Activated CD4-positive, alpha-beta T cell treated with anti-CD3 and anti-CD28 coated beads, Interleukin-2, Interleukin-4, amounts not matched to agents 100 ng/mL and 50 ng/mL, durations not matched to agents 16 hours and 8 hours (primary cell): ENCODE measurements at places on chromosomes 2 and 18.
A peak's percentile ranks its signal among the peaks of the same experiment; 100 is the strongest.

GRCh38 chr2:102369866-102370265, 14.3 kb downstream of the IL18R1 start:
- no peak for DNase-seq

GRCh38 chr18:75612456-75612855, 185.0 kb upstream of the SMIM21 start:
- DNase-seq, result no peak

DNA sequence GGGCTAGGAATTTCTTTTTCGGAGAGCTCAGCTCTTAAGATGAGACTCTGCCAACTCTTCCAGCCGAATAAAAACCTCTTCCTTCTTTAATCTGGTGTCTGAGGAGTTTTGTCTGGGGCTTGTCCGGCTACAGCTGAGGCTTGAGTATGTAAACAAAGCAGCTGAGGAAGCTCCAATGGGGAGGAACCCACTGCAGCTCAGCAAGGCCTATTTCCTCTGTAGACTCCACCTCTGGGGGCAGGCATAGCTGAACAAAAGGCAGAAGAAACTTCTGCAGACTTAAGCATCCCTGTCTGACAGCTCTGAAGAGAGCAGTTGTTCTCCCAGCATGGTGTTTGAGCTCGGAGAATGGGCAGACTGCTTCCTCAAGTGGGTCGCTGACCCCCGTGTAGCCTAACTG, 838.7 kb downstream of the CCDC85A start:
- no peak for DNase-seq

GRCh38 chr2:171541202-171541887, 19.1 kb downstream of the CYBRD1 start:
- no peak for DNase-seq

DNA sequence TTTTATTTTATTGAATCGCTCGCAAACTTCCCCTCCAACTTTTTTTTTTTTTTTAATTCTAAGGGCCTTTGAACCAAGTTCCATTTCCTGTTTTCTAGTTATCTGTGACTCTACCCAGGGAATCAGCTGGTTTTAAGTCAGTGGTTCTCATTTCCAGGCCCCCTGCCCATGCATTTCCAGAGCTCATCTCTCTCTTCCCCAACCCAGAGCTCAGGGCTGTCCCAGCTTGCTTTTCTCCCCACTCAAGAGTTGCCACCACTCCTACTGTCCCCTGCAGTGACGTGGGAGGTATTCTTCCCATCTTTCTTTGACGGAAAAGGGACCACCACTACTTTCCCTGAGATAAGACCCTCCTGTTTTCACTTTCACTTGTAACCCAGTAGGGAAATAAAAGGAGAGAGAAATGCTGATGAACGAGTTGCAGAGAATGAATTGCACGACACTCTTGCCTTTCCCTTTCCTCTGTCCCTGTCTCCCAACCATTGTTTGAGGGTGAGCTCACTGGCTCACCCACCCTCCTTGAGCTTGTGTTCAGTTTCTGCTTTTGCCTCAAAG, 42.1 kb downstream of the TET3 start:
- DNase-seq, result no peak

DNA sequence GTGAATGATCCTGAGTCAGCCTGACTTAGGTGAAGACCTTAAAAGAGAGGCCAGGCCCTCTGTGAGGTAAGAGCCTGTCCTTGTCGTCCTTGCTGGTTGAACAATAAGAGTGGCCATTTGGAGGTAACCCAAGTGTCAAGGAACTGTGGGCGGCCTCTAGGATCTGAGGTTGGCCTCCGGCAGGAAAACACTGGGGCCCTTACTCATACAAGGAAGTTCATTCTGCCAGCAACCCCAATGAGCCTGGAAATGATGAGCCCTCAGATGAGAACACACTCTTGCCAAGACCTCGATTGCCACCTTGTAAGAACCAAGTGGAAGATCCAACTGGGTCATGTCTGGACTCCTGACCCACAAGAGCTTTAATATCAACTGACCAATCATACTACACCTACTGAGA, 95.5 kb upstream of the LRATD1 start:
- DNase-seq, result no peak

GRCh38 chr2:54561010-54561409, 104.9 kb downstream of the SPTBN1 start:
- DNase-seq, result no peak

DNA sequence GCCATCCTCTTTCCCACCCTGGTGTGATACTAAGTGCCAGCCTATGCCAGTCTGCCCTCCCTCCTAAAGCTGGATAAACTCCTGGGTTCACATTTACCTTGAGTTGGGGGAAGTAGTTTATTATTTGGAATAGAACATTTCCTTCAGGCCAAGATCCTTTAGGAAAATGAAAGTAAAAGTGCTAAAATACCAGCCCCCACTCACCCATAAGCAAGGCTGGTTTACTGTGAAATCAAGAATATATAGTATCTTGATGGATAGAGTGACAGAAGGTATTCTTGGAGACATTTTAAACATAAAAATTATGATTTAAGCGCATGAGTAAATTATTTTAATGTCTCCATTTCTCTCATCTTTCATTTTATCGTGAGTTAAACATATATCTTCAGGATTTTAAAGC, 27.1 kb downstream of the ZNF532 start:
- DNase-seq, result no peak

DNA sequence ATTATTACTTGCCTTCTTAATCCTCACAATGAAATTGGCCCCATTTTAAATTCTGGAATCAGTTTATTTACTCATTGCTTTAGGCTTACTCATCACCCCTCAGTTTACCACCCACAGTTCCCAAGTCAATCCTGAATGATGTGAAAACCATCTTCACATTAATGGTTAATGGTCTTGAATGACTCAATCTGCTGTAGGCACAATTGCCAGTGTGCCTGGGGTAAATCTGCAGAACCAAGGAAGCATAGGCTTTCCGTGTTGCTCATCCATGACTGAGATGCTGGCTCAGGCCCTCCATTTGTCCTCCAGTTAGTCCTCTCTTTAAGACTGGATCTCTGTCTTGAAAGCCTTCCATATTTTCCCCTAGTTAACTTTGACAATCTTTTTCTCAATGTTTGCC, 164.5 kb downstream of the PMAIP1 start:
- no peak for DNase-seq

DNA sequence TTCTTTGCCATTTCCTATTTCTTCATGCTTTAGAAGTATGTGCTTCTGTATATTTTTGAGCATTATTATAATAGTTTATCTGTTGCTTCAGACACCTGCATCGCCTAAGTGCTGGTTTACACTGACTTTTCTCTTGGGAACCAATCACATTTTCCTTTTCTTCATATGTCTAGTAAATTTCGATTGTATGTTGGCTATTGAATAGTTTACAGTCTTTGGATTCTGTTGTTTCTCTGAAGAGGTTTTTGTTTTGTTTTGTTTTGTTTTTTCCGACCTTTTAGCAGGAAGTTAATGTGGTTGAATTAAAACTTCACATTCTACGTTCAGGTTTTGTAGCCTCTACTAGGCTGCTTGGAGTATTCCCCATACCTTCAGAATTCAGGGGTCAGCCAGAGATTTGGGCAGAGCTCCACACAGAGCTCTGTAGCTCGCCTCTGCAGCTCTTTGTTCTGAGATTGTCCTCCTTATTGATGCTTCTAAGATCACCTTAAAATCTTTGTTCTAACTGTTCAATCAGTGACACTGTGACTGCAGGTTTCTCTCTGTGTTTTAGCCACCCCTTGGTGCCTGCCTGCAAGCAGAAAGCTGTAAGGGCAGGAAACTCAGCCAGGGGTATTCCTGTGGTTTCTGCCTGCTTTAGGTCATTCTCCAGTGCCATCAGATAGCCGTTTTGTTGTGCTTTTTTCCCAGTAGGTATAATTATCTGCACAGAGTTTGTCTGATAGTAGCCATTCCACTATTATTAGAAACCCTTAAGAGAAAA, 83.4 kb downstream of the FAM168B start:
- no peak for DNase-seq

- DNase-seq, result no peak
Observed at GRCh38 chr2:85734942-85735608, 18.7 kb upstream of the ATOH8 start.

- peak; percentile 11 for DNase-seq
Observed at GRCh38 chr18:5424903-5425664, 118.7 kb downstream of the EPB41L3 start.

GRCh38 chr2:2484301-2484700, 153.2 kb upstream of the MYT1L start:
- DNase-seq, result no peak

DNA sequence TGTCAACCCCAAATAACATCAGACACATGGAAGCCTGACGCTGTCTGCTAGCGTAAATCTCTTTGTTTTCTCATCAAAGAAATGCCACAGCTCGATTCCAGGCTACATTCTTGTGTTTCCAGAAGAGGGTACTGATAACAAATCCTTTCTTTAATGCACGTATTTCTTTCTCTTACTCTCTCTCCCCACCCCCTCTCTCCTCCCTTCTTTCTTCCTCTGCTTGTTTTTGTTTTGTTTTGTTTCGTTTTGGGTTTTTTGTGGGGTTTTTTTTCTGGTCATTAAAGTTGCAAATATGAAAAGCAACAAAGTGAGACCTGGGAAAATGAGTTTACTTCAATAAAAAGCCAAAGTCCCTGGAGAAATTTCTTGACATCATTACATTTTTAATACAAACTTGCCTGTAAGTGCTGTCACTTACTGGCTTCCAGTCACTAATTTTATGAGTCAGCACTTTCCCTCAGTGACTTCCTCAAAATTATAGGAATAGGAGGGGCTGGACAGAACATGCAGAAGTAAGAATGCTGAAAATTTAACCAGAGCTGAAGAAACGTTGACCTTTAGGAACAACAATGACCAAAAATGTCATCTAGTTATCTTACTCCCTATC, 106.7 kb upstream of the NABP1 start:
- peak; percentile 46 for DNase-seq

- no peak for DNase-seq
Observed at GRCh38 chr2:8171608-8172007, 510.2 kb upstream of the ID2 start.

DNA sequence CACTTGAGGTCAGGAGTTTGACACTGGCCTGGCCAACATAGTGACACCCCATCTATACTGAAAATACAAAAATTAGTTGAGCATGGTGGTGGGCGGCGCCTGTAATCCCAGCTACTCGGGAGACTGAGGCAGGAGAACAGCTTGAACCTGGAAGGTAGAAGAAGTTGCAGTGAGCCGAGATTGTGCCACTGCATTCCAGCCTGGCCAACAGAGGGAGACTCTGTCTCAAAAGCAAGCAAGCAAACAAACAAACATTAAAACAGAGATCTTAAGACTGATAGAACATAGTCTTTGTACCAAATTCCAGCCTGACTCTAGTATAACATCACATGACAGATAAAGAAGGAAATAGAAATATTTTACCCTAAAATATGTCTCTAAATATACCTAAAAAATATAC, 168.1 kb downstream of the PTPRM start:
- DNase-seq, result no peak

DNA sequence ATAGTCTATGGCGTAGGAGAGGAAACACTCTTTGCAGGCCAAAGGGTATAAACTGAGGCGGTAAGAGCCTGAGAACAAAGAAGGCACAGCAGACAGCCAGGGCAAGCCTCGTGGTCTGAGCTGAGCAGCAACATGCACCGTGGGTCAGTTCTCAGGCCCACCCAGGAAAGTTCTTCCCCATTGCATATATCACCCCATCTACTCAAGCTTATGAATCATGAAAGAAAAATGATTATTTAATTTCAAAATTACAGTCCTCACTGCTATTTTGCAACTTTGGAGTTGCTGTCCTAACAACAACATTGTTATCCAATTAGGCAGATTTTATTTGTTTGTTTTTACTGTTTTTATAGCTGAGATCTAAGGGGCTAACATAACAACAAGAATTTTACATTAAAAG, 54.7 kb upstream of the RIOK3 start:
- DNase-seq, result no peak

DNA sequence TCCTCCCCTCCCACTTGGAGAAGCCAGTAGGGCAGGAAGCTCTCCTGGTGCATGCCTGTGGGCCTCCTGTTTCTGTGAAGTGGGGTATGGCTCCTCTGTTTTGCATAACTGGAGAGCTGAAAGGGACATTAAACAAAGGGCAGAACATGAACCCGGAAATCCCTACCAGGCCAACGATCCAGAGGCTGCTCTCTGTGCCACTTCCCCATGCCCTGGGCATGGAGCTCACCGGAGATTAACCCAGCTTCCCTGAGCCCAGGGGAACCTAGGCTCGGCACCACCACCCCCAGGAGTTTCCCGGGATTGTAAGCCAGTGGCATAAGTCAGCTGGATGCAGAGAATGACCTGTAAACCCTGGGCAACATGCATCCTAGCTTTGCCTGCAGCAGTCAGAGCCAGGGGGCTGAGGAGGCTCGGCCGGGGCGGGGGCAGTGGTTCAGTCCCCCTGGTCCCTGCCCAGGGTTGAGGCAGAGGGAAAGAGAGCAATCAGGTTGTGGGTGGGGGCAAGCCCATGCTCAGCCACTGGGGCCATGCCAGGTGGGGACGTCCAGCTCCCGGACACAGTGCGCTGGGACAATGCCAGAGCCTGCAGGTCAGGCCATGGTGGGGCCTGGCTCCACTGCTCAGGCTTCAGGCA, 49.5 kb downstream of the TIMM21 start:
- DNase-seq, result no peak

DNA sequence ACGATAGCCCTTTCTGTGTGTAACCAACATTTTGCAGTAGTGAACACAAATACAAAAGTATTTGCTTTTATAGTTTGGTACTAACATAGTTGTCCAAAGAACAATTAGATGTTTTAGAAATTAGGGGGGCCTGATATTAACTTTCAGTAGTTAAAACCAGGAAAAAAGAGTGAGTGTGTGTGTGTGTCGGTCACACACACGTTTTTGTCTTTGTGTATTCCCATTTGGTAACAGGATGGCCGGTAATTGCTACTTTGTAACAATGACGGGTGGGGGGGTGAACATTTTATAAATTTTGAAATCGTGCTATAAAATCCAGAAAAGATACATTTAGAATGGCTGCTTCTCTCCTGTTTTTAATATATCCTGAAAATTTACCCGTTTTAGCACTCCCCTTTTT, 1.5 kb downstream of the PPIG start:
- DNase-seq, result no peak

- DNase-seq, result no peak
Observed at GRCh38 chr2:21559351-21559750, 435.6 kb downstream of the TDRD15 start.

GRCh38 chr18:46680784-46681695, 24.0 kb upstream of the LOXHD1 start:
- DNase-seq, result no peak

DNA sequence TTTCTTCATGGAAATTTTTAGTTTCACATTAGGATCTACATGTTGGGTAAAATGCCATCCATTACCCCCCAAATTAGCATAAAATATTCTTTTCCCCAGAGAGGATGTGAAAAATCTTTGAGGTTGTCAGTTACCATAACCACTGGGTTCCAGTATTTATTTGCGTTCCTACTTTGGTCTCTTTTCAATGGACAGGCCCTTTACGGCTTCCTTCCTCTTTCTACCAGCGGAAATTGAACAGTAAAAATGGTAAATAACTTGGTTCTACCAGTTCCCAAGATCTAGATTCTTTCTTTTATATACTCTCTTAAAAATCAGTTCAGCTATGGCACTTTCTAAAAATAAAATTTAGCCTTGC, 169.2 kb upstream of the APCDD1 start:
- no peak for DNase-seq

- peak; percentile 82 for DNase-seq
Observed at GRCh38 chr18:45212181-45213039, 402.9 kb upstream of the SLC14A2 start.
